ENCODE measurements at places on chromosomes 16 and 17.

DNA sequence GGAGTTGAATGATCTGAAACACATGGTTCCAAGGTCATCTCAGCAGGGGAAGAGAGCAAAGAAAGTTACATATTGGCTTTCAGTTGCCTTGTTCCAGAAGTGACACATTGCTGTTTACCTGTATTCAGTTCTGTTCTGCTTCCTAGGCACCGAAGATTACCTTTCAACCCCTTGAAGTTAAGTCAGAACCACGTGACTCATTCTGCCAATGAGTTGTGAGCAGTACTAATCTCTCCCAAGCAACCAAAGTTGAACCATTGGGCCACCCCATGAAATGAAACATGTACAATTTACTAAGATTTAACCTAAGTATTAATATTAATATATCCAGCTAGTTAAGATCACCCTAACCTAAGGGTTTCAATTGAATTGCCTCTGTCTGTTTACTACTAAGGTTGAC is 439.2 kb upstream of the MAF start:
- DNase-seq = no peak

DNA sequence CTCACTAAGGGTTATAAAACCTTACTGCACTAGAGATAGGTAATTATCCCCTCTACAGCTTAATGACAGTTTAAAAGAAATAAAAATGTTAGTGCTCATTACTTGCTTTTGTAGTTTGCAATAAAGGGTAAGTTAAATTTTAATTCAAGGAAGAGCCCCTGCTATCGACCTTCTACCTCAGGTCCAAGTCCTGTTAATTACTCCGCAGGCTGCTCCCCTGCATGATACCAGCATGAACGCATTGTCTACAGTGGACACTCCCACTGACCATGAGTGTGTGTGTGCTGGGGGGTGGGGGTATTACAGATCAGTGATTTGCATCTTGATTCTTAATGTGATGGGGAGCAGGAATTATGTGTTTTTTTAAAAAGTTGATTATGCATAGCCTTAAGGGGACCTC is 103.1 kb downstream of the AATF start:
- DNase-seq = no peak

DNA sequence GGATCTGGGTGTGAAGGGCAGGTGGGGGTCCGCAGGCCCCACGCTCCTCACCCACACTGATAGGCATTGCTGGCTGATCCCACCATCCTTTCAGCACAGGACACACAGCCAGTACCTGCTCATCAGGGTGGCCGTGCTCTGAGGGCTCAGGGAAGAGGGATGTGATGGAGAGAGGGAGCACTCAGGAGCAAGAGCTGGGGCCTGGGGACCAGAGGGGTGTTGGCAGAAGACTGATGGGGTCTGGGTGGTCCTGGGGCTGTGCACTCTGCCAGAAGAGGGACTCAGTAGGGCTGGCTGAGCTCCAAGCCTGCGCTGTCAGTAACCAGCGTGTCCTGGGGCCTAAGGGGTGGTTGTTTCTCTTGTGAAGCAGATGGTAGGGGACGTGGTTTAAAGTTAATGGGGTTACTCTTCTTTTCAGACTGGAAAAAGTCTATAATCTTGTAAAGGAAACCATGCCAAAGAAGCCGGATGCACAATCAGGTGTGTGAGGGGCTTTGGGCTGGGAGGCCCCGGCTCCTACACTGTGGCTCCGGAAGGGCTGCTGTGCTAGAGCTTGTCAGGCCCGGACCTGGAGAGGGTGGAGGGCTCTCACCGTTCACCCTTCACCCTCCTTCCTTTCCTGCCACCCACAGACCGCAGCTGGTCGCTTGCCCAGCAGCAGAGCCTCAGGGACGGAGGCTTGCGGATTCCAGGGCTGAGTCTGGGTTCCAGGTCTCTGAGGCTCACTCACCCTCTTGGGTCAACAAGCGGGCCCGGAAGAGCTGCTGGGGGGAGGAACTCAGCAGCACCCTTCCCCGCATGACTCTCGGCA is 27.8 kb downstream of the POLR3E start:
- no peak for DNase-seq

DNA sequence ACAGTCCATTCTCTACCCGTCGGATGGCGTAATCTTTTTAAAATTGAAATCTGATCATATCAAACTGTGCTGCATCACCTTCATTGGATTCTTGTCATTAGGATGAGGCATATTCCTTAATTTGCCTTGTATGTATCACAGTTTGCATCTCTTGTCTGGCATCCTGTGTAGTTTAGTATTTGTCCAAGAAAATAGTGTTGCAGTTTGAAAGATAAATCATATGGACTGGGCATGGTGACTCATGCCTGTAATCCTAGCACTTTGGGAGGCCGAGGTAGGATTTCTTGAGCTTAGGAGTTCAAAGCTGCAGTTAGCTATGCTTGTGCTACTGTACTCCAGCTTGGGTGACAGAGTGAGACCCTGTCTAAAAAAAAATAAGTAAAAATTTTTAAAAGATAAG is 5.8 kb upstream of the RSL1D1 start:
- DNase-seq = peak; percentile 15

- peak; percentile 76 for DNase-seq
Observed at GRCh38 chr16:3065069-3065741, at the start of gene IL32. IL32 (plus strand) TSS chr16:3065640; CDS start chr16:3065812, 172 bp downstream.

DNA sequence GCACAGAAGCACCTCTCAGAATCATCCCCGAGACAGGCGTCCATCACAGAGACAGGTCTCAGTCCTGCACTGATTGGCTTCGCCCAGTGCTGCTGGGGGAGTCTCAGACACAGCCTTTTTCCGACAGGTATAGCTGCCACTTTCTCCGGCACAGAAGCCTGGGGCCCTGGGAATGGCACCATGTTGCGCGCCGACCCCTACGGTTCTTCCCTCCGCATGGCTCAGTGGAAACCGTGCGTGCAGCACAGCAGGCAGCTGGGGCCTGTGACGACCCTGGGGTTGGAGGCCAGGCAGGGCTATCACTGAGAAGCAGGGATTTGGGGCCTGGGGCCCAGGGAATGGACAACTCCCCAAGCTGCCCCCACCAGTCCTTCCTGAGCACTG is 29.7 kb upstream of the CDH15 start:
- DNase-seq = no peak

GRCh38 chr17:29178750-29179231 is 1.4 kb downstream of the MYO18A start:
- no peak for DNase-seq

- no peak for DNase-seq
Observed at GRCh38 chr16:52022177-52022576, 524.8 kb downstream of the TOX3 start.

GRCh38 chr17:29238133-29238850 is 8.4 kb upstream of the CRYBA1 start:
- no peak for DNase-seq

GRCh38 chr17:32569171-32570080 is 82.6 kb downstream of the CDK5R1 start:
- peak; percentile 54 for DNase-seq

- no peak for DNase-seq
Observed at GRCh38 chr16:87700406-87701077, 65.2 kb downstream of the KLHDC4 start.

- DNase-seq = no peak
Observed at GRCh38 chr16:23282568-23282967, 19.5 kb upstream of the SCNN1B start.

DNA sequence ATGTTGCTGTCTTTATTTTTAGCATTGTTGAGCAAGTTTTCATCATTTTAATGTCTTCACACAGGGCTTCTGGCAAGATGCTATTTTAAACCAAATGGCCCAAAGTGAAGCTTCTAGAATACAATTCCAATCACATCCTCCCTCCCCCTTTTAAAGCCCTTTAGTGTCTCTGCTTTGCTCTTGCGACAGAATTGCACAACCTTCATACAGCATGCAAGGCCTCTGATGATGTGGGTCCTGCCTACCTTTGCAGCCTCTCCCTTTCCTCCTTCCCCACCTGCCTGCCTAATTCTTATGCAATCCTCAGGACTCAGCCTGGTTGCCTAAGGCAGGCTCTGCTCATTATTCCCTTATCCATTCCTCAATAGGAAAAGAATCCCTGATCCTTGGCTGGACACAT is 381.7 kb downstream of the SLC39A11 start:
- no peak for DNase-seq

DNA sequence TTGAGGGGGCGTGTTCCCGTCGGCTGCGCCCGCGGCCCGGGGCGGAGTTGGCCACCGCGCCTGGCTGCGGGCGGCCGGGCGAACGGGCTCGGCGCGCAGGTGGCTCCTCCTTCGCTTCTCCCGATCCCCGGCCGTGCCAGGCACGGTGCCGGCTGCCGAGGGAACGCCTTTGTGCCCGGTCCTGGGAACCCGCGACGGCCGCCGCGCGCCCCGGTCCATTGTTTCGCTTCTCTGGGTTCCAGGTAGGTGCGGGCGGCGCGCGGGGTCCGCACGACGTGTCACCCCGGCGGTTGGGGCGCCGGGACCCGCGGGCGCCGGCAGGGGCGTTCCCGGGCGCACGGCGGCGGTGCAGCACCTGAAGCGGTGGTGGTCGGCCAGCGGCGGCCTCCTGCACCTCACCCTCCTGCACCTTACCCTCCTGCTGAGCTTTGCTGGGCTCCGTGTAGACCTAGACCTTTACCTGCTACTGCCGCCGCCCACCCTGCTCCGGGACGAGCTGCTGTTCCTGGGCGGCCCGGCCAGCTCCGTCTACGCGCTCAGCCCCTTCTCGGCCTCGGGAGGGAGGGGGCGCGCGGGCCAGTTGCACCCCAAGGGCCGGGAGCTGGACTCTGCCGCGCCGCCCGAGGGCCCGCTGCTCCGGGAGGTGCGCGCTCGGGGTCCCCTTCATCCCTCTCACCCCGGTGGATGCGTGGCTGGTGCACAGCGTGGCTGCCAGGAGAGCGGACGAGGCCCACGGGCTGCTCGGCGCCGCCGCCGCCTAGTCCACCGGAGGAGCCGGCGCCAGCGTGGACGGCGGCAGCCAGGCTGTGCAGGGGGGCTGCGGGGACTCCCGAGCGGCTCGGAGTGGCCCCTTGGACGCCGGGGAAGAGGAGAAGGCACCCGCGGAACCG is 99.9 kb downstream of the EFCAB13 start:
- peak; percentile 2 for DNase-seq

DNA sequence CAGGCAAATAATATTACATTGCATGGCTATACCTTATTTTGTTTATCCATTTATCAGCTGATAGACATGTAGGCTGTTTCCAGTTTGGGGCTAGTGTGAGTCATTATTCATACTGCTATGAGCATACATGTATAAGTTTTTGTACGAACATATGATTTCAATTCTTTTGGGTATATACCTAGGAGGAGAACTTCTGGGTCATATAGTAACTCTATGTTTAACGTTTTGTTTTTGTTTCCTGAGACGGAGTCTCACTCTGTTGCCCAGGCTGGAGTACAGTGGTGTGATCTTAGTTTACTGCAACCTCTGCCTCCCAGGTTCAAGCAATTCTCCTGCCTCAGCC is 2.4 kb upstream of the ITGAL start:
- DNase-seq = no peak

DNA sequence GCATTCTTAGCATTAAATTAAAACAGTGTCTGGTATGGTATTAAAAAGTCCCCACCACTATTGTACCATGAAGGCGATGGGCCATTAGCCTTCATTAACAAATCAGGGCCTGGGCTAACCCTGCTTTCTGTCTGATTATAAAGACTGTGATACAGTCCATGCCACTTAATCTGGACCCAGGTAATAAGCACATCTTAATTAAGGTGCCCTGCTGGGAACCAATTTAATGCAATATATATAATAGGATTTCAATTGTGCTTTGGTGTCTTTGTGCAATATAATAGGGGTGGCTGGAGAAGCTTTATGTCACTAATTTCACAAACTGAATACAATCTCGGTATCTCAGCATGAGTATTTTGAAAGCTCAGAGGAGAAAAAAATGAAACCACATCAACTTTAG is 64.4 kb upstream of the CDH8 start:
- DNase-seq = no peak

GRCh38 chr16:87271256-87271655 is 45.9 kb downstream of the C16orf95 start:
- DNase-seq = no peak

DNA sequence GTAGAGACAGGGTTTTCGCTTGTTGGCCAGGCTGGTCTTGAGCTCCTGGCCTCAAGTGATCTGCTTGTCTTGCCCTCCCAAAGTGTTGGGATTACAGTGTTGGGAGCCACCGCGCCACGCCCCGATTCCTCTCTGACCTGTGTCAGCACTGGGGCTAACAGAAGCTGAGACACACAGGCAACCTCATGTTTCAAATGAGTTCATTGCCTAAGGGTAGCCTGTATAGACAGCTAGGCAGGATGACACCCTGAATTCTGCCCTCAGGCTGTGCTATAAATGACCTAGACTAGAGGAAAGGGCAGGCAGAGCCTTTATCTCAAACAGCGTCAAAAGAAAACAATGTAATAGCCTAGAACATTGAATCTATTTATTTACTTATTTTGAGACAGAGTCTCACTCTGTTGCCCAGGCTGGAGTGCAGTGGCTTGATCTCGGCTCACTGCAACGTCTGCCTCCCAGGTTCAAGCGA is 2.3 kb upstream of the CDK3 start:
- DNase-seq = no peak

GRCh38 chr16:63982110-63982509 is 1139.8 kb downstream of the CDH11 start:
- no peak for DNase-seq

GRCh38 chr16:47036201-47036600 is 62.7 kb upstream of the DNAJA2 start:
- no peak for DNase-seq

DNA sequence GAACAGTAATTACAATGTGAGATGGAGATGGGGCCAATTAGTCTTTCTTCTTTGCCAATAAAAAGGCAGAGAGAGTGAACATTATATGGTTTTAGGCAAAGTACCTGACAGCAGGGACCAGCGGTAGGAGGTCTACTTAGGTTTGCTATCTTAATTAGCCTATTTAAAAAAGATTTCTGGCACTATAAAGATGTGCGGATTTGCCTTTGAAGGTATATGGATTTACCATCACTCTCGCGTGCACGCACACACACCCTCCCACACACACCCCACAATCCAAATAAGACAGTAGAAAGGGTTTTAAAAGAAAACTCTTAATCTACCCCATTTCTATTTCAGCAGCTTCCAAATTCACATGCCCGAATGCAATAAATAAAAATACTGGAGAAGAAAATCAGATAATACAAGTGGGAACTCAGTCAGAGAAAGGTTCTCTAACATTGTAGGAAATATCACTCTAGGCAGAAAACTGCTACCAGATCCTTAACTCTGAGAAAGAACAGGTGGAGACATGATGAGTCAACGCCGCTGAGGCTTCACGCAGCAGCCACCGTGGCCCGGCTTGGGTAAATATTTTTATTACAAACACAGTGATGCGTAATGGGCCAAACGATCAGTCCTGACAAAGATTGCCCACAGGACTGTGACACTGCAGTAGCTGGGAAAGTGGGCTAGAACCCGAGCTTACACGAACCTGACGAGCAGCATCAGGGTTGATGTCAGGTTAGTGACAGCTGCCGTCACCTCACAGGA is 66.6 kb upstream of the AXIN2 start:
- peak; percentile 82 for DNase-seq
